ENCODE measurements at places on chromosomes 11 and 22.
A peak's percentile ranks its signal among the peaks of the same experiment; 100 is the strongest.

DNA sequence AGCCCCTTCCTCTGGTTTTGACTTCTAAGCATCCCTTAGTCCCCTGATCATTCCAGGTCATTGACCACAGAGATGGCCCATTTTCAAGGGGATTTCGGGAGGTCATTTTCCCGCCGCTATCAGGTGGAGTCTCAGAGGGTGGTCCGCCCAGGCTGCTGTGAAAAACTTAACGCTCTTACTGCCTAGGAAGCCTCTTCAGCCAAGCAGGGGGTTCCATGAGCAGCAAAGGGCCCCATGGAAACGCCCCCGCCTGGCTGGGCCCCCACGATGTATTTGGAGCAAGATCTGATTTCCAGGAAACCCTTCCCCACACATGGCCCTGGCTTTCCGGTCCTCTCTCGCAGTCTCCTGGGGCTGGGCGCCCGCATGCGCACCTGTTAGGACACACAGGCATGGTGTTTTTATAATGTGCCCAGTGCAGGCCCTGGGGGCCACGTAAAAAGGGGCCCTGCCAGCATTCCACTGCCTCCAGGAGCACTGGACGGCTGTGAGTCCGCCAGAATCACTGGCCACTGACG, 32.5 kb downstream of the ANO1 start:
- H3K27me3 ChIP-seq = no peaks in the 10 kb centered on the region
- no peaks in the 10 kb centered on the region for H3K36me3 ChIP-seq
- DNase-seq = no peak
- H3K27ac ChIP-seq = no peak overlapping the region

- no peaks in the 10 kb centered on the region for H3K27me3 ChIP-seq
- peaks cover 11% of the 10 kb centered on the region for H3K36me3 ChIP-seq
- peaks cover 48% of the 10 kb centered on the region for H3K4me1 ChIP-seq
- H3K27ac ChIP-seq = peak overlapping the region; percentile 92
- no peak for DNase-seq
These were observed 653 bp downstream of the PCSK7 start for GRCh38 chr11:117230999-117231841.

DNA sequence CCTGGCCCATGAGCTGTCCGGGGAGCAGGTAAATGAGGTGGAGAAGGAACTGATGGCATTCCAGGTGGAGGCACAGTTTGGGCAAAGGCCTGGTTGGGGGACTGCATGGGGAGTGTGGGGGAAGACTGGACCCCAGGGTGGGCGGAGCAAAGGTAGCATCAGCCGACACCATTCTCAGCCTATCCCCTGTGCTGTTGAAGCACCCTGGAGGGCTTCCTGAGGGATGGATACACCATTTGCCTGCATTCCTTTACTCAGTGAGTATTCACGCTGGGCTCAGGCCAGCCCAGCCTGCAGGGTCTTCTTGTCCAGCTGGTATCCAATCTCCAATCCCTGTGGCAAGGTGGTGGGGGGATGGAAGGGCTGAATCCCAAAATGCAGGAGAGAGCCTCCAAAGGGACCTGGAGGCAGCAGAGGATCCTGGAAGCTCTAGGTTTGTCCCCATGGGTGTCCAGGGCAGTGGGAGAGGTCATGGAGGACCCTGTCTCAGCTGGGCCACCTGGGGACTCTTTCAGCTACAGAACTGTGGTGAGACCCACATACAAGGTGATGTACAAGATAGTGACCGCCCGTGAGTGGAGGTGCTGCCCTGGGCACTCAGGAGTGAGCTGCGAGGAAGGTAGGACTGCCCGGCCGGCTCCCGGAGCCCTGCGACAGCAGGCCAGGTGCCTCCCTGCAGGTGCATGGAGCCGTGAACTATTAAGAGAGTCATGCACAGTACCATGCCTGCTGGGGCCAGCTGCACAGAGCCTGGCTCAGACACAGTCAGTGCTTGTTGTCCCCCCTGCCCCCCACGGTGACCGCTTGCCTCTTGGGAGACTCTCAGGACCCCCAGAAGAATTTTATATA, 9.5 kb downstream of the EMID1 start:
- no peaks in the 10 kb centered on the region for H3K36me3 ChIP-seq
- no peak overlapping the region for H3K27ac ChIP-seq
- H3K4me3 ChIP-seq = no peak overlapping the region
- DNase-seq = no peak
- no peaks in the 10 kb centered on the region for H3K27me3 ChIP-seq
- H3K4me1 ChIP-seq = no peaks in the 10 kb centered on the region

DNA sequence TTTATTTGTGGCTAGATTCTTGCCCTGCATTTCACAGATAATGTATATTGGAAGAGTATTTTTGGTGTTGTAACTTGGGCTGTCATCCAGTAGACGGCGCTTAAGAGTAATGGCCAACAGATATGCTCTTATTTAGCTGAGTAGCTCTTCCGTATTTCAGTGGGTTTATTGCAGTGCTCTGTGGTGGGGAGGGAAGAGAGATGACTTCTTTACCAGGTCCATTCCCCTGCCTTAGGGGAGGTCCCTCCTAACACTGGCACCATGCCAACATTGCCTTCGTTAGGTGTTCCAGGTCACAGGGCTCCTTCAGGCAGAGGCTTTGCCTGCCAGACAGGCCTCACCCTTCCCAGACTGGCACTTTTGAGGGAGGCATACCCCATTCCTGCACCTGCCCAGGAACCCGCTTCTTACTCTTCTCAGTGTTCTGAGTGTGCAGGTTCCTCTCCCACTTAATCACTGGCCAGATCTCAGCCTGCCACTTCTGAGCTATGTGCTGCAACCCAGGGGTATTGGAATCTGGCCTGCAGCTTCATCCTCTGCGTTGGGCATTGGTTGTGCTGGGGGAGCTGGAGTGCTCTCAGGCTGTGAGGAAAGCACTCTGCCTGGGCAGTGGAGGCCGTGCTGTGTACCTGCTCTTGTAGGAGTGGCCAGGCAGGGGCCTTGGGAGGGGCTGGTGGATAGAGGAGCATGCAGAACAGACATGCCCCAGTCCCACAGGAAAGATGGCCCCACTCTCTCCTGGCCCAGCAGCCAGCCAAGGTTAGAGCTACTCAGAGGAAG, 29.4 kb upstream of the SLN start:
- H3K4me3 ChIP-seq = no peak overlapping the region
- no peaks in the 10 kb centered on the region for H3K27me3 ChIP-seq
- H3K36me3 ChIP-seq = no peaks in the 10 kb centered on the region
- H3K4me1 ChIP-seq = no peaks in the 10 kb centered on the region
- no peak for DNase-seq
- no peak overlapping the region for H3K27ac ChIP-seq

DNA sequence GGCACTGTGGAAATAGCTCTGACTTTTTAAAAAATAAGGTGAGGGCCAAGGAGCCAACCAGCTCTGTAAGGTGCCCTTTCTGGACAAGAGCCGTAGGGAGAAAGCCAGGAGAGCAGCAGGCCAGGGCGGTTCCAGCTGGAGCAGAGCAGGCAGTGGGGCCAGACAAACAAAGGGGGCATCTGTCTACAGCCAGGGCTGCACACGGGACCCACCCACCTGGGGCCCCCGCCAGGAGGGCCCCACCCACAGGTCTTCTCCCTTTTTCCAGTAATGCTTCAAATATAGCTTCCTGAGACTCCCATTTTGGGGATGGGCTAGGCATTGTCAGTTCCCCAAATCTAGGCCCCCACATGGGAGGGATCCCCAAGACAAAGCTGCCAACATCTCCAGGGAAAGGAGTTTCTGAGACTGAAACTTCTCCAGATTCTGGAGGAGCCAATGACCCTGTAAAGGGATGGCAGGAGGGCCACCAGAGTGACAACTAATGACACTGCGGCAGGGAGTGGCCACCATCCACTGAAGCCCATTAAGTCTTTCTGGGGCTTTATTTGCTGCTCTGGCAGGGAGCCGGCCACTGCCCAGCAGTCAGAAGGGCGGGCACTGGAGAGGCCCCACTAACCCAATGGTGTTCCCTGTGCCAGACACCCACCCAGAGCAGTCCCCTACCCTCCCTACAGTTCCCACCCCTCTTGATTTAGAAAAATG, 1.9 kb downstream of the ZFTA start:
- H3K4me1 ChIP-seq = peaks cover 27% of the 10 kb centered on the region
- no peaks in the 10 kb centered on the region for H3K27me3 ChIP-seq
- DNase-seq = no peak
- H3K27ac ChIP-seq = peak overlapping the region; percentile 82
- H3K36me3 ChIP-seq = no peaks in the 10 kb centered on the region

DNA sequence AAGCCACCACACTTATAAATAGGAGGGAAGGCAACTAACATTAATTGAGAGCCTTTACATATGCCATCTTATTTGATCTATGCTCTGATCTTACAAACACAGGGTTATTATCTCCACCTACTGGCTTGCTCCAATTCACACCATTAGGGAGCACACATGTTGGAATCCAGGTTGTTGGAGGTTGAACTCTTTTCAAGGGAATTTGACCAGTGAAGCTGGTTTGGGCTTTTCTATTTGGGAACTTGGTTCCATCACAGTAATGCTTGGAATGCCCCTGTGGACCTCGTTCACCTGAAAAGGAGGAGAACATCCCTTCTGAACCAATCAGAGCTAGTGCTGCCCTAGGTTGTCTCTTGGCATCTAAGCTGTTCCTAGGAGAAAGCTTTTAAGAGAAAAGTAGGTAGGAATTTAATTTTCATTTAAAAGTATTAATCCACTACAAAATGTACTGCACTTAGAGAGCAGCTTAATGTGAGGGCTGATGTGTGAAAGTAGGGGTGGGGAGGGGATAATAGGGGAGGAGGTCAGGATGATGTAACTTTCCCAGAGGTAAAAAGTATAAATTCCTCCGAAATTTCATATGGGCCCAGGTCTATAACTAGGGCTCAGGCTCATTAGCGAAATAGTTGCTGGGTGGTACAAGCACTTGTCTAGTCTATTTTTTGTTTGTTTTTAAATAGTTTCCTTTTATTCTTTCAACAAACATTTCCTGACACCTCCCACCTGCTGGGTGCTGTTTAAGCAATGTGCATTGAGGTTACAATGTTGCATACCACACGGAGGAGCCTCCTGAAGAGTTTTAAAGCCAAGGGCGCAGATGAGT, 7.6 kb upstream of the MICAL2 start:
- H3K27ac ChIP-seq = peak overlapping the region; percentile 77
- peaks cover 9% of the 10 kb centered on the region for H3K4me1 ChIP-seq
- H3K4me3 ChIP-seq = no peak overlapping the region
- H3K27me3 ChIP-seq = no peaks in the 10 kb centered on the region

DNA sequence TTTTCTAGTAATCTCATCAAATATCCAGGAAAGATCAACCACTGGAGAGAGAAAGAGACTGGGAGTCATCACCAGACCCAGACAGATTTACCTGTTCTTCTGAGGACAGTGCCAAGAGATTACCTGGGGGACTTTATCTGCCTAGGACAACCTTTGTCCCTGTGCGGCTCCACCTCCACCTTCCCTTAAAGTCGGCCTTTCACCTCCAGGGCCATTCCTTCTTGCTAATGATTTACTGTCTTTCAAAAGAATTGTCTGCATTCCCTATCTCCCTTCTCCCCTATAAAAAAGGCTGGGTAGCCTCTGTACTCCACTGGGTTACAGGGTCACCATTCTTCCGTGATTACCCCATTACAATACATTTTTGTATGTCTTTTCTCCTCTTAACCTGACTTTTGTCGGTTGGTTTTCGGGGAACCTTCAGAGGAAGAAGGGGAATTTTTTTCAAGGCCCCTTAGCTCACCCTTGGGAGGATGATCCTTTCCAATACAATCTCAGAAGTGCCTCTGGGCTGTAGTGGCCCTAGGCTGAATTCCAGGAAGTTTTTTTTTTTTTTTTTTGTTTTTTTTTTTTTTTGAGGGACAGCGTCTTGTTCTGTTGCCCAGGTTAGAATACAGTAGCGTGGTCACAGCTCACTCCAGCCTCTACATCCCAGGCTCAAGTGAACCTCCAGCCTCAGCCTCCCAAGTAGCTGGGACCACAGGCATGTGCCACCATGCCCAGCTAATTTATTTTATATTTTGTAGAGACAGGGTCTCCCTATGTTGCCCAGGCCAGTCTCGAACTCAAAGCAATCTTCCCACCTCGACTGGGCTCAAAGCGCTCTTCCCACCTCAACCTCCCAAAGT, 1.5 kb upstream of the HMOX1 start:
- no peaks in the 10 kb centered on the region for H3K27me3 ChIP-seq
- DNase-seq = no peak
- no peaks in the 10 kb centered on the region for H3K36me3 ChIP-seq
- H3K4me1 ChIP-seq = no peaks in the 10 kb centered on the region
- no peak overlapping the region for H3K4me3 ChIP-seq
- peak overlapping the region; percentile 90 for H3K27ac ChIP-seq

- DNase-seq = no peak
- no peaks in the 10 kb centered on the region for H3K36me3 ChIP-seq
- H3K4me1 ChIP-seq = peaks cover 5% of the 10 kb centered on the region
These were observed 268.1 kb downstream of the BUD13 start for GRCh38 chr11:116504541-116505297.

GRCh38 chr22:46043339-46043738, 66.4 kb upstream of the WNT7B start:
- peaks cover 55% of the 10 kb centered on the region for H3K4me1 ChIP-seq
- no peaks in the 10 kb centered on the region for H3K27me3 ChIP-seq
- H3K36me3 ChIP-seq = no peaks in the 10 kb centered on the region

DNA sequence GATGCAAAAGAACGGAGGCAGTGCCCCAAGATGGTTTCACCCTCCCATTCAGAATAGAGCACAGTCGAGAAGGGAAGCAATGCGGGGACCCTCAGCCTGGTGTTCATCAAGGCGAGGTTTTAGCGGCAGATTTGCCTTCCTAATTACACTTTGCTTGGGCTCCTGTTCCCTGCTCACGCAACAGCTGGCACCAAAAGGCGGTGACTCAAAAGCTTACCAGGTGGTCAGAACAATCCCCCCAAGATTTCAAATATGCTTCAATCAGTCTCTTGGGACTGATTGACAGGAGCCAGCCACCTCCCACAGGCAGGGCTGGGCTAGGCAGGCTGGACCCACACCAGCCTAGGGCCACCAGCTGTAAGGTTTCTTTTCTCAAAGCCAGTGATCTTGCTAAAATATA, 14.2 kb downstream of the IGSF9B start:
- H3K27ac ChIP-seq = no peak overlapping the region
- no peak for DNase-seq
- no peaks in the 10 kb centered on the region for H3K36me3 ChIP-seq
- H3K27me3 ChIP-seq = peaks cover 22% of the 10 kb centered on the region
- peaks cover 19% of the 10 kb centered on the region for H3K4me1 ChIP-seq
